RPMI8226 (cell line): ENCODE measurements at places on chromosomes 4 and X.
A peak's percentile ranks its signal among the peaks of the same experiment; 100 is the strongest.

GRCh38 chr4:1639299-1639868, 44.7 kb downstream of the FAM53A start:
- DNase-seq, result no peak

DNA sequence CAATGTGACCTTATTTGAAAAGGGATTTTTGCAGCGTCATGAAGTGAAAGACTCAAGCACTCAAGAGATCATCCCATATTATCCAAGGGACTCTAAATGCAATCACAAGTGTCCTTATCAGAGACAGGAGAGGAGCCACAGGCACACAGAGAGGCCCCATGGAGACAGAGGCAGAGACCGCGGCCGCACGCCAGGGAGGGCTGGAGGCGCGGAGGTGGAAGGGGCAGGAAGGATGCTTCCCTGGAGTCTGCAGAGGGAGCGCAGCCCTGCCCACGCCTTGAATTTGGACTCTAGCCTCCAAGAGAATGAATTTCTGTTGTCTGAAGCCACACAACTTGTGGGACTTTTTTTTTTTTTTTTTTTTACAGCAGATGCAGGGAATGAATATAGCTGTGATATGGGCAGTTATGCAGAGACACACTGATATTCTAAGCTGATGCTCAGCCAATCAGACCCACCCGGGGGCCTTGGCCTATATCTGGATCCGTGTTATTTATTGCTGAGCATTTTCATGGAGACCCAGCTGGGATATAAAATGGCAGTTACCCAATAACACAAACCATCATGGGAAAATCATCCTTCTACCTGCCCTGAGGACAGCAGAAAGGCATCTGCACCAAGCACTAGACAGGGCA, 244.8 kb upstream of the PSAPL1 start:
- no peak for DNase-seq

DNA sequence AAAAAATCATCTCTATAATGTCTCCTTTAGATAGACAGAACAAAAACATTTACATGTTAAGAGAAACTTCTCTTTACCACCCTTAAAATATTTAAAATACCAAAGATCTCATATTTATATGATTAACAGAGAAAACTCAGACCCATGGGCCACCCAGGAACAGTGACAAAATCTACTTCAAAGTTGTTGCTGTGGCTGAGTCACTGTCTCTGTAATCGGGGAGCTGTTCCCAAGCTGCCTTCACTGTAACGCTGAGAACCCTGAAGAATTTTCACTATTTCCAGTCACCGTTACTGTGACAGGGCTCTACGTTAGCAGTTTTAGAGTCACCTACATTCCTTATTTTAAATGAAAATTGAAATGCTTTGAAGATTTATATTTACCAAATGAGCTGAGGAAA, 9.0 kb upstream of the DAPP1 start:
- no peak for DNase-seq

- DNase-seq, result no peak
Measured at GRCh38 chr4:109014593-109015412, 251.9 kb upstream of the ETNPPL start.

- peak; percentile 87 for DNase-seq
Measured at GRCh38 chr4:65416891-65417290, 253.4 kb downstream of the EPHA5 start.

- no peak for DNase-seq
Measured at GRCh38 chrX:40088803-40089540, 8.8 kb downstream of the BCOR start.

DNA sequence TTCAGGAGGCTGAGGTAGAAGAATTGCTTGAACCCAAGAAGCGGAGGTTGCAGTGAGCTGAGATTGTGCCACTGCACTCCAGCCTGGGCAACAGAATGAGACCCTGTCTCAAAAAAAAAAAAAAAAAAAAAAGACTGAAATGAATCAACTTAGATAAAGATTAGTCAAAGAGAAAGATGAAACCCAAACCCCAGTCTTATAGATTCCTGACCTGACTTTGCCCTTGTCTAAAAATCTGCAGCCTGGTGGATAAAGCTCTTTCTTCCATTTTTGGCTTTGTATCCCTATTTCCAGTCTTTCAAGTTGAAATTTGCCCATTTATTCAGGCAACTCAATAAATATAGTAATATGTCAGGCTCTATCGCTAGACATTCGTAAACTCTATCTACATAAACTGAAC, 39.3 kb upstream of the SPINK2 start:
- DNase-seq, result no peak

DNA sequence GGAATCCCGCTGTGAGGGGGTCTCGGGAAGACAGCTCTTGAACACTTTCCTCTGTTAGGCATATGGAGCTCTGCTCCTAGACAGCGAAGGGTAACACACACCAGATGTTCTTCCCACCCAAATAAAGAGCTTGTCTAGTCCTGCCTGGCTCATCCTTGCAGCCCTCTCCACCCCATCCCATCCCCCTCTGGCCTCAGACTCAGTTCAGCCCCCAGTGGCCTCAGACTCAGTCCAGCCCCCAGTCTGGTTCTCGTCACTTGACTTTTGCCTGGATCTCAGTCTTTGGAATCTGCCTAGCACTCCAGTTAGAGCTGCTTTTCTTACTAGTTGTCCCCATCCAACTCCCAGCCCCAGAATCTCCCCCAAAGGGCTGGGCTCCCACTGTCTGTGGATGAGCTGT, 14.9 kb downstream of the RAB33A start:
- DNase-seq, result no peak

DNA sequence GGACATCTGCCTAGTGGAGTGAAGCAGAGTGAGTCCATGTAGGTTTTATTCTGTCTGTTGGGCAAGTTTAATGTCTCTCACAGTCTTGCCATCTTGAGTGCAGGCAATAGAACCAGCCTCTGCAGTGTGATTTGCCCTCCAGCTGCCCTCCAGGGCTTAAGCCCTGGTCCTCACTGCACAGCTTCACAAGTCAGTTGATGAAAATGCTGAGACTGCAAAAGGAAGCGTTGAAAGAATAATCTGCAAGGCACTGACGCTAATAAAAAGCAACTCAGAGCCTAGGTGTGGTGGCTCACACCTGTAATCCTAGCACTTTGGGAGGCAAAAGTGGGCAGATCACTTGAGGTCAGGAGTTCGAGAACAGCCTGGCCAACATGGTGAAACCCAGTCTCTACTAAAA, 54.1 kb upstream of the PHOX2B start:
- no peak for DNase-seq

GRCh38 chr4:146029939-146030710, 91.5 kb upstream of the ZNF827 start:
- DNase-seq, result no peak

- DNase-seq, result no peak
Measured at GRCh38 chr4:132592850-132593249, 556.2 kb upstream of the PCDH10 start.

DNA sequence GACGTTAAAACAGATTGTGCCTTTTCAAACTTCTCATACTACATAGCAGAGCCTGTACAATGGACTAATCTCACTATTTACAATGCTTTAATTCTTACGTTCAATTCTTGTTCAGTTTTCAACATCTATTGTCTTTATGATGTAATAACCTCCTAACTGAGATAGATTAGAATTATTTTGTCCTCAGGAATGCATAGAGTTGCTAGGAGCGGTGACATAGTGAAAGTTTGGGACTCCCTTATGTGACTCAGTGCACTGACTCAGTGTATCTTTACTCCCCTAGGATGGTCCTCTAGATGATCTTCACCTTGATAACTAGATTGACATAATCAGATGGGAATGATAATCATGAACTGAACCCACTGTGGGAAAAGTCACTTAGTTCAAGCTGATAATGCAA, 151.5 kb downstream of the VEGFC start:
- no peak for DNase-seq

DNA sequence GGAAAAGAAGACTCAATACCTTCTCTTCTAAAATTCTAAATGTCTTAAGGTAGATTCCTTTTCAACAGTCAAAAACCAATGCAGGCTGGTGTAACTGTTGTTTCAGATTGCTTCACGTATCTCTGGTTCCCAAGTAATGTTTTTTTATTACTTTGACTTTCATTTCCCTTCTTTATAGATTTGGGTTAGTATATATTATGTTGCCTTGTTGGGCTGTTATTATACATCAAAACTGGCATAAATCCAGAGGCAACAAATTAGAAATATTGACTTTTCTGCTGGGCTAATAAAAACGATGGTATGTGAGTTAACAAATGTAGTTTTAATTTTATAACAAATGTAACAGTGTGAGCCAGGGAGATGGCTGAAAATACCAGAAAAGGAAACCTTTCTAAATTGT, 444.7 kb upstream of the TENM3 start:
- no peak for DNase-seq

DNA sequence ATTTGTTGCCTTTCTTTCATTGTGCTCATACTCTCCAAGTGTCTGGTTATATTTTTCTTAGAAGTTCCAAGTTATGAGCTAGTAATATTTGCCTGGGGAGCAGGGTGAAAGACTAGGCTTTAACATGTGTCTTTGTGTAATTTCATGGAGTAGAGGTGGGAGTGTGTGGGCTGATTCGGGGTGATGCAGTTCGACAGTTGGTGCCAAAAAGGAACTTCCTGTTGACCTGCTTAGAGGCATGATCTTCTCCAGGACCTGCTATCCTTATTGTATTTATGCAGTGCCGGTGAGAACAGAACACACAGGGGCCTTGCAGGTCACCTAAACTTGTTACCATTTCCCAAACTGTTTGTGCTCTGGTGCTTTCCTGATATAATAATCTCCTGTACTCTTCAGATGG, 21.2 kb downstream of the USP53 start:
- DNase-seq, result no peak

DNA sequence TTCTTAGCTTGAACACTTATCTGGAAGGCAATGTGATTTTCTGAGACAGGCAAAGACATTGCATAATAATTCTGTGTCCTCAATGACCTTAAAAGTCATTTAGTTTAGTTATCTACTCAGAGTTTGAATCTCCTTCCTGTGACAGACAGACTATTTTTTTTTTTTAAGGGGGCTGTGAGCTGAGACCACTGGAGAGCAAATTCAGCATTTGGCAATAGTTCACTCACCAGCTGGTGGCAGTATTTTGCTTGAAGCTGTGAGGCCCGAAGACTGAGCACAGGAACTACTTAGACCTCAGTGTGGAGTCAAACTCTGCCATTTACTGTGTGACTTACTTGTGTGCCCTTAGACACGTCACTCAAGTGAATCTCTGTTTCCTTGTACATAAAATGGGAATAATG, 22.9 kb upstream of the CPE start:
- no peak for DNase-seq

DNA sequence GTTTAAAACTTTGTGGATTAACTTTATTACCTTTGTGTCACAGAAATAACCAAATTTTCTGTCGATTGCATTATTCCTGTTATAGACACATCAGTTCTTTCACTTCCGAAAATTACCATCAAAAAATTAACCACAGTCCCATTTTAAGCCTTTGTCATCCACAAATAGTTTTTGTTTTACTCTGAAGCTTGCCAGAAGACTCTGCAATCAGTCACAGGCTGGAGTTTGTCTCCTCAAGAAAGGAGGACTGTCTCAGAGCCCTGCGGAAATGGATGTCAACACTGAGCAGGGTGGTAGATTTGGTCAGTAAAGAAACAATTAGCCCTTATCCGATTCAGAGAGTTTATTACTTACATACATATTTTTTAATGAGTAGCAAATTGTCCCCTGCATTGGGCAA, 20.1 kb upstream of the TCEAL4 start:
- peak; percentile 53 for DNase-seq

GRCh38 chr4:72577211-72577610, 8.2 kb upstream of the ADAMTS3 start:
- DNase-seq, result no peak

DNA sequence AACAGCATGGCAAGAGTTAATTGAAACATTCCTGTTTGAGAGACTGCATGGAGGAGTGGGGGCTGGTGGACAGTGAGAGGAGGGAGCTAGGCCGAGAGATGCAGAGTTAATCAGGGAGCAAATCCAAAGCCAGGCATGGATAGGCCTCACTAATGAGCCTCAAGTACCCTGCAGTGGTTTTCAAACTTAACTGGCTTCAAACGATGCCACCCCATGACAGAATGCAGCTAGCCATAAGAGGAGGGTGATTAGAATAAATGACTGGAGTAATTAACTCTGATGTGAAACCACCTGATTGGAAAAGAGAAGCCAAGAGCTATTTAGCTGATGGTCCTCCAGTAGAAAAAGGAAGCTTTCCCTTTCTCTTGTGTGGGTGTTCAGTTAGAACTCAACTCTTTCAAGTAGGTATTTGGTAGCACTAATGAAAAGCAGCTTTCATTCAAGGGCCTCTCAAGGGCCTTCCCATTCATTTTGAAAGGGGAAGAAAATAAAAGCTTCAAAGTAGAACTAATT, 215.4 kb upstream of the MAB21L2 start:
- DNase-seq, result no peak

DNA sequence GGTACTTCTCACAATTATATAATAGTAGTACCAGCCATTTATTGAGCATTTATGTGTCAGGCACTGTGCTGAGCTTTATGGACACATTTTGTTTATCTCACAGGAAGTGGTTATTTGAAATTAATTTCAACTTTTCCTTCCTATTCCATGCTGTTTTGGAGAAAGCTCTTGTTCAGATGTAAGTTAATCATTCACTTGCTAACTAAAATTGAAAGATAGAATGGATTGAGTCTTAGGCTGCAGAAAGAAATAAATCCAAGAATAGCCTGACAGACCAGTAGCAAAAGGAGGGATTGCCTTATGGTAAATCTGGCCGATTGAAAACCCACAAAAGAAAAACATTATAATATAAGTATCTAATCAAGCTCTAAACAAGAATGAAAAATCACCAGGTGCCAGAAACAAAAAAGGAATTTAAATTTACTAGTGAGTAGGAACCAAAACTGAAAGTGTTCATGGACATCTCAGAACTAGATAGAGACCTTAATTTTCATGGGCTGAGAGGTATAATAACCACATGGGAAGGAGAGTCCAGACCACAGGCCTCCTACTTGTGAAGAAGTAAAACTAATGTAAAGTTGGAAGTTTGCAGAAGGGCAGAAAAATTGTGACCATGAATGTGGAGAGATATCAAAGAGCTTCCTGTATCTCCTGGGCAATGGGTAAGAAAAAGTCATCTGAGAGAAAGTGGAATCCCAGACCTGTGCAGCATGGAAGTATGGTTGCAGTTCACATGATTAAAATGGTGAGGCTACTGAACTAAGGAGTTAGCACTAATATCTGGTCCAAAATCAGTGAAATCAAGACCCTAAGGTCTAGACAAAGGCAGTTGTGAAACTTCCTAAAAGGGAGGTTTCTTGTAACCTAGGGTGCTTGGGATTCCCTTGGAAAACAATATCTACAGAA, 38.0 kb downstream of the RADX start:
- DNase-seq, result peak; percentile 2

- no peak for DNase-seq
Measured at GRCh38 chr4:2067446-2068197, 8.5 kb downstream of the NAT8L start.

GRCh38 chr4:2768921-2769336, 12.8 kb upstream of the TNIP2 start:
- no peak for DNase-seq
